ENCODE measurements at places on chromosomes 5 and 9. TPM values are rescaled to one million over a fixed set of nuclear protein-coding genes. Genes with fewer than 3 reads are reported as not detected.
A peak's percentile ranks its signal among the peaks of the same experiment; 100 is the strongest.

The CACNA1B gene
- polyA plus RNA-seq: not detected

DNA sequence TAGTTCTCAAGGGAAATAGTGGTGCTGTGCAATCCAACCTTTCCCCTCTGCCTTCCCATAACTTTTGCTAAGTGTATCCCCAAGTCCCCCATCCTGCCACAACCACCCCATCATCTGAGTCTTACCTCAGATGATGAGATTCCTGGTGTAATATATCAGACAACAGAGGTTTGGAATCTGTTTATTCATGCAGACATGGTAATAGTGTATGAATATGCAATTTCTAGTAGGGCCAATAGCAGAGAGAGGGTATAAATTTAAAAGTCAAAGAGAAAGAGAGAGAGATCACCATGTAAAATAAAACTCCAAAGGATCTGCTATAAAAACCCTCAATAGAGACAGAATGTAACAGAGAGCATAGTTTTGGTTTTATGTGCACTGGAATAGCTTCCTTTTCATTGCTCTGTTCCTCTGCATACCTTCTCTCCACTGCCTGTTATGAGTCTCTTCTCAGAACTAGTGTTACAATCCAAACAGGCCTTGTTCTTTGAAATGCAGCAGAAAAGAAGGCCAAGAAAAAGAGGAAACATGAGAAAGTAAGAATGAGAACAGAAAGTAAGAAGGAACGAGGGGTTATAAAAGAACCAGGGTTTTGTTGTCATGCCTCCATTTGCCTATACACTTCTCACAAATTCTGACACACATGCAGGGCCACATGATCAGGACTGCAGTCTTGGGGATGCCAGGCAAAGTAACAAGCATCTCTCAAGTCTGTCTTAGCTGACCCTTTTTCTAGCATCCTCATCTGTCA, 278.0 kb downstream of the CETN3 start:
- DNase-seq: no peak
- no peaks in the 10 kb centered on the region for H3K36me3 ChIP-seq
- peaks cover 2% of the 10 kb centered on the region for H3K27me3 ChIP-seq
- H3K4me1 ChIP-seq: no peaks in the 10 kb centered on the region

DNA sequence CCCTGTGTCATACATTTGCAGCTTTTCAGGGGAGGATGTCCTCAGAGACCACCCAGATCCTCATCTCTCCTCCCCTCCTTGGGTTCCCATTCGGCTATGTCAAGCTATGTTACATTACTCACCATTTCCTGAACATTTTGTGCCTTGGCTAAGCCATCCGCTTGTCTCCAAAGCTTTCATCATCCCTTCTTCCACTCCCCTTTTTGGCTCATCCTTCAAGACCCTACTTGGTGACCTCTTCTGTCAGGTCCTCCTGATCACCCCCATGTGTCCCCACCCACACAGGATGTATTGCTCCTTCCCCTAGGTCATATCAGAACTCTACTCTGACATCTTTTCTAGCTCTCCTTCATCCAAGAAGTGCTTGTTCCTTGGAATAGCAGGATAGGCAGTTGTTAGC, 81.8 kb downstream of the BOD1 start:
- no peaks in the 10 kb centered on the region for H3K36me3 ChIP-seq
- no peaks in the 10 kb centered on the region for H3K4me1 ChIP-seq
- no peak for DNase-seq

DNA sequence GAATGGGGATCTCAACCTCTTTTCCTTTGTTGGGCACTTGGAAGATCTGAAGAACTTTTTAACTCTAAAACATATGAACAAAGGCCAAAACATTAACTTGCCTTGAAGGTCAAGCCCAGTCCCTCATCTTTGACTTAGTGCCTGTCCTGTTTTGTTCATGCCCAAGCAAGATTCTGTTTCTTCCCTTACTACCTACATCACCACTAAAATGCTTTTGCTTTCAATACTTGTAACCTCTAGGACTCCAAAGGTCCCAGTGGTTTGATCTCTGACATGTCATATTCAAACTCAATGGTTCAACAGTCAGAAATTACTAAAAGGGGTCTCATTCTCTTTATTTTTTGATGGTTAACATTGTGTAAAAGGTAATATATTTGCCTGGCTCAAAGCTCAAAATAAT, 24.0 kb downstream of the GLRX start:
- no peak overlapping the region for H3K4me3 ChIP-seq
- DNase-seq: no peak
- peaks cover 20% of the 10 kb centered on the region for H3K36me3 ChIP-seq
- peaks cover 12% of the 10 kb centered on the region for H3K4me1 ChIP-seq

The PPP3R2 gene
- not detected for polyA plus RNA-seq

- peaks cover 2% of the 10 kb centered on the region for H3K27me3 ChIP-seq
- no peak for DNase-seq
- H3K4me3 ChIP-seq: no peak overlapping the region
Observed at GRCh38 chr9:101268426-101268825, 116.4 kb downstream of the BAAT start.

- H3K4me1 ChIP-seq: no peaks in the 10 kb centered on the region
- no peak overlapping the region for H3K27ac ChIP-seq
- H3K36me3 ChIP-seq: no peaks in the 10 kb centered on the region
- no peak overlapping the region for H3K4me3 ChIP-seq
- no peak for DNase-seq
Observed at GRCh38 chr5:137035480-137035878, 463.6 kb downstream of the SPOCK1 start.

The DCAF10 gene
- polyA plus RNA-seq: 28.4 TPM

- no peaks in the 10 kb centered on the region for H3K27me3 ChIP-seq
- H3K27ac ChIP-seq: no peak overlapping the region
- H3K4me3 ChIP-seq: no peak overlapping the region
- H3K4me1 ChIP-seq: peaks cover 6% of the 10 kb centered on the region
- no peak for DNase-seq
- peaks cover 3% of the 10 kb centered on the region for H3K36me3 ChIP-seq
Observed at GRCh38 chr5:77937015-77937908, 161.1 kb upstream of the TBCA start.

- peaks cover 14% of the 10 kb centered on the region for H3K4me1 ChIP-seq
- no peak for DNase-seq
- no peak overlapping the region for H3K27ac ChIP-seq
- H3K4me3 ChIP-seq: no peak overlapping the region
- no peaks in the 10 kb centered on the region for H3K36me3 ChIP-seq
- H3K27me3 ChIP-seq: peaks cover 4% of the 10 kb centered on the region
Observed at GRCh38 chr5:150653762-150654556, 7.1 kb upstream of the MYOZ3 start.

- H3K4me3 ChIP-seq: no peak overlapping the region
- H3K4me1 ChIP-seq: no peaks in the 10 kb centered on the region
- no peak overlapping the region for H3K27ac ChIP-seq
- H3K36me3 ChIP-seq: no peaks in the 10 kb centered on the region
Observed at GRCh38 chr5:122067390-122067789, 10.7 kb downstream of the LOX start.

The BTNL9 gene
- polyA plus RNA-seq: not detected

The ARID3C gene
- not detected for polyA plus RNA-seq

- H3K36me3 ChIP-seq: peaks cover 6% of the 10 kb centered on the region
- no peak overlapping the region for H3K27ac ChIP-seq
- no peak for DNase-seq
- no peaks in the 10 kb centered on the region for H3K4me1 ChIP-seq
- no peaks in the 10 kb centered on the region for H3K27me3 ChIP-seq
Observed at GRCh38 chr9:96331236-96331947, 29.4 kb upstream of the HSD17B3 start.

DNA sequence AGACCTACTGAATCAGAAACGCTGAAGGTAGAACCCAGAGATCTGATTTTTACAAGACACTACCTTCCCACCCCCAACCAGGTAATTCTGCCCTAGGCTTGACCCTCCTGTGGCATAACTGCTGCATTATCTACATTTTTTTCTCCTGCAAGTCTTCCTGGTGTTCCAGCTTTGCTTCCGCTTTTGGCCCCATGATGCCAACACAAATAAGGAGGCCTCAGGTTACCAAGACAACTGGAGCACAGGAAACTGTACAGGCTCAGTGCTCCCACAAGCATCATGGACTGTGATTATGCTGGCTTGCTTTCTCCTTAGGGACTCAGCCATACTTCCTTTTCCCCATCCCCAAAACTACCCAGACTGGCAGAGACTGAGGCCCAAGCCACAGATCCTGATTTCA, 6.6 kb upstream of the MSMP start:
- no peaks in the 10 kb centered on the region for H3K36me3 ChIP-seq
- peaks cover 2% of the 10 kb centered on the region for H3K27me3 ChIP-seq
- DNase-seq: no peak
- peaks cover 32% of the 10 kb centered on the region for H3K4me1 ChIP-seq

DNA sequence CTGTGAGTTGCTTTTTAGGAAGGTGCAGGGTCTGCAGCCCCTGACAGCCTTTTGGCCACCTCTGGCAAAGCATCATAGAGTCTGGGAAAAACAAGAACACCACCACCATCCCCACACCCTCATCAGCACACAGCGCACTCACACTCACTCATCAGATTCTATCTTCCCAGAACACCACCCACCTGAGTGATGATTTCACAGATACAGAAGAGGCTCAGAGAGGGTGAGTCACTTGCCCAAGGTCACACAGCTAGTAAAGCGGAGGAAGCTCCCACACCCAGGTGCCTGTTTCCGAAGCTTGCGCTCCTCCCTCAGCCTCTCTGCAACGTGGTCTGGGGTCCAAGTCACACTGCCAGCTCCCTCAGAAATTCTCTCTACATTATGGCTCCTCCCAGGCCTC, 41.8 kb upstream of the HRH2 start:
- no peak overlapping the region for H3K4me3 ChIP-seq
- H3K36me3 ChIP-seq: no peaks in the 10 kb centered on the region

DNA sequence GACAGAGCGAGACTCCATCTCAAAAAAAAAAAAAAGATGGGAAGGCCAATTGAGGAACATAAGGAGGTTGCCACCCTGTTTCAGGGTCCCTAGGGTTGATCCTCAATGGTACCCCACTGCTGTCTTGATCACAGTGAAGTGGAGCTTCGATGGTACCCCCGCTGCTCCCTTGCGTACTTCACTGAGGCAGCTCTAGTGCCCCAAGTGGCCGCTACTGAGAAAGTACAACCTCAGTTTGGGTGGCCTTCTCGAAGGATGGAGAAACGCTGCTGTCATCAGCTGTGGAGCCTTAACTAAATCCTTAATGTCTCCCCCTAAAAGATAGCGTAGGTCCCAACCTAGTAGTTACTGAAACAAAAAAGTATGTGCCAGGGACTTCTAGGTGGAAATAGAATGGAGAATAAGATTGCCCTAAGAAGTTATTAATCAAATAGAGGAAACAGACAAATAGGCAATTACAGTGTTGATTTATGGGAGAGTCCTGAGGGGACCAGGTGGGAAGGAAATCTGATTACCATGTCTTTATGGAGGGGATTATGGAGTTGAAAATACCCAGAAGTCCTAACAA, 6.3 kb downstream of the TESK1 start:
- H3K27ac ChIP-seq: peak overlapping the region; percentile 37
- H3K4me3 ChIP-seq: no peak overlapping the region
- H3K36me3 ChIP-seq: peaks cover 7% of the 10 kb centered on the region

- no peak for DNase-seq
- no peak overlapping the region for H3K4me3 ChIP-seq
- no peaks in the 10 kb centered on the region for H3K36me3 ChIP-seq
Observed at GRCh38 chr5:32501071-32502002, 56.8 kb upstream of the ZFR start.

- H3K27ac ChIP-seq: no peak overlapping the region
- no peaks in the 10 kb centered on the region for H3K4me1 ChIP-seq
- no peaks in the 10 kb centered on the region for H3K27me3 ChIP-seq
- no peak overlapping the region for H3K4me3 ChIP-seq
- no peak for DNase-seq
- no peaks in the 10 kb centered on the region for H3K36me3 ChIP-seq
Observed at GRCh38 chr5:13624283-13625074, 320.0 kb downstream of the DNAH5 start.

The ABCA1 gene
- not detected for polyA plus RNA-seq

The TRPM3 gene
- polyA plus RNA-seq: not detected

GRCh38 chr9:91298311-91298710, 63.4 kb downstream of the AUH start:
- no peak for DNase-seq
- peaks cover 23% of the 10 kb centered on the region for H3K36me3 ChIP-seq
- H3K27me3 ChIP-seq: no peaks in the 10 kb centered on the region
- no peak overlapping the region for H3K4me3 ChIP-seq
- H3K27ac ChIP-seq: no peak overlapping the region

GRCh38 chr9:3708751-3709150, 182.9 kb upstream of the RFX3 start:
- no peak overlapping the region for H3K27ac ChIP-seq
- DNase-seq: no peak
- H3K36me3 ChIP-seq: peaks cover 7% of the 10 kb centered on the region
- H3K4me1 ChIP-seq: no peaks in the 10 kb centered on the region

DNA sequence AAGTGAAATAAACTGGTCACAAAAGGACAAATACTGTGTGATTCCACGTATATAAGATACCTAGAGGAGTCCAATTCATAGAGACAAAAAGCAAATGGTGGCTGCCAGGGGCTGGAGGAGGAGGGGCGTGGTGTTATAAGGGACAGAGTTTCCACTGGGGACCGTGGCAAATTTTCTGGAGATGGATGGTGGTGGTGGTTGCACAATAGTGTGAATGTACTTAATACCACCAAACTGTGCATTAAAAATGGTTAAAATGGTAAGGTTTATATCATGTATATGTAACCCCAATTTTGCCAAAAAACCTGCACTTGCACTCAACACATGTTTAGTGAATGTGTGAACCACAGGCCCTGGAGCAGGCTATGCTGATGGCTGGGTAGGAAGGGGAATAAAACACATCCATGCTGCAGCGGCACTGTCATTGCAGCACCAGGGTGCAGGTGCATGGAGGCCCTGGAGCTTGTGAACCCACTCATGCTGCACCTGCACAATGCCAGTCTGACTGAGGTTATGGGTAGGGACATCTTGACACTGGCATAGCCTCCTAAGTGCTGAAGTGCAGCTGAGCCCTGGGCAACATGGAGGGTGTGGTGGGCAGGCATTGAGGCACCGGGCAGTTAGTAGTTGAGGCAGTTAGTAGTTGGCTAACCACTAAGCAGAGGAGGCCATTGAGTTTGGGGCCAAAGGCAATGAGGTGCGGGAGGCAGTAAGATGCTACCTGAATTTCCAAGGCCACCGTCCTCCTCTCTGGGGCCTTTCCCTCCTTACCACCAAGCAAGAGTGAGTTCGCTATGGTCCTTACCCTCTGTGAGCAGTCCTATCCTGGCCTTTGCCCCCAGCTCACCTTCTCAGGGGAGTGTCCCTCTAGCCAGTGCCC, 3.5 kb upstream of the PHF2 start:
- peaks cover 8% of the 10 kb centered on the region for H3K4me1 ChIP-seq
- H3K4me3 ChIP-seq: peak overlapping the region; percentile 30
- DNase-seq: no peak
- no peaks in the 10 kb centered on the region for H3K27me3 ChIP-seq
- H3K27ac ChIP-seq: no peak overlapping the region

The TMEM252 gene
- not detected for polyA plus RNA-seq

Data from immature natural killer cell (primary cell).